ENCODE measurements at places on chromosomes 7 and 10.

DNA sequence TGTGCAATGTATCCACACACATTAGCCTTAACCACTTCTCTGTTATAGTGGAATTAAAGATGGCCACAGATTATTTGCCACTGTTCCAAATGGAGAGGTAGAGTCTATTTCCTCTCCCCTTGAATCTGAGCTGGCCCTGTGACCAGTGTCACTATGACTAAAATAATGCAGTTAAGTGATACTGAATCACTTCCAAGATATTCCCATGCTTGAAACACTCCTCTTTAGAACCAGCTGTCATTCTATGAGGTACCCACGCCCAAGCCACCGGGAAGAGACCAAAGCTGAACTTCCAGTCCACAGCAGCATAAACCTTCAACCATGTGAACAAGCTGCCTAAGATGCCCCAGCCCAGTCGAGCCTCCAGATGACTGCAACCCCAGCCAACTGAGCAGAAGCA lies 2.1 kb upstream of the DHX32 start:
- no peak for DNase-seq

DNA sequence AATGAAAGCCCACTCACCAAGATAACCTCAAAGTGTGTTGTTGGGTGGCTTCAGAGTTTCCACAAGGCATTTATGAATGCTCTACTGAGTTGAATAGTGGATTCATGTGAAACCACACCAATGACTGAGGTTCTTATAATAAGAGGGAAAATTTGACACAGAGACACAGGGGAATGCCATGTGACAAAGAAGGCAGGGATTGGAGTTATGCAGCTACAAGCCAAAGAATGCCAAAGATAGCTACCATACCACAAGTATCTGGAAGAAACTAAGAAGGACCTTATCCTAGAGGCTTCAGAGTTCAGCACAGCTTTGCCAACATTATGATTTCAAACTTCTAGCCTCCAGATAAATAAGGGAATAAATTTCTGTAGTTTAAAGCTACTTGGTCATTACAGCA lies 68.0 kb upstream of the PCDH15 start:
- no peak for DNase-seq

GRCh38 chr10:8332730-8333111 lies 278.2 kb downstream of the GATA3 start:
- no peak for DNase-seq

- DNase-seq, result no peak
These were observed 115.3 kb downstream of the JAZF1 start for GRCh38 chr7:28065308-28065707.

DNA sequence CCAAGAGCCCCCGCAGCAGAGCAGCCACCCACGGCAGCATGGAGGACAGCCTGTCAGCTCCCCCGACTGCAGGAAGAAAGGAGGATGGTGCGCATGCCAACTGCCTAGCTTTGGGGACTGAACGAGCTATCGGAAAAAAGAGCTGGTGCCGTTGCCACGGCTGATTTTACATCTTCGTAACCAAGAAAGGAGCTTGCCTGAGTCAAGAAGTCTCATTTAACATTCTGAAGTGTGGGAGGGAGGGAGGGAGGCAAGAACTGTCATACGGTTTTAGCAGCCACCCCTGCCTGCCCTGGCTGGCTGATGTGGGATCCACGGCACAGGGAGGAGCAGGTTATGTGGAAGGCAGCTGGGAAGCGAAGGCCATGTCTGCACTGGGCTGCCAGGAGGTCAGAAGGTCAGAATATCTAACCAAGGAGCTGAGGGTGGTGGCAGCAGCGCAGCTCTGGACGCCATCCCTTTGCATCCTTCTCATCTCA lies 74.7 kb upstream of the CAMK2B start:
- DNase-seq, result no peak

Measured in hematopoietic multipotent progenitor cell treated with erythropoietin and hydrocortisone succinate and interleukin-3 and kit ligand, for 6 days (in vitro differentiated cells).